ENCODE measurements at places on chromosomes 16 and 17.

DNA sequence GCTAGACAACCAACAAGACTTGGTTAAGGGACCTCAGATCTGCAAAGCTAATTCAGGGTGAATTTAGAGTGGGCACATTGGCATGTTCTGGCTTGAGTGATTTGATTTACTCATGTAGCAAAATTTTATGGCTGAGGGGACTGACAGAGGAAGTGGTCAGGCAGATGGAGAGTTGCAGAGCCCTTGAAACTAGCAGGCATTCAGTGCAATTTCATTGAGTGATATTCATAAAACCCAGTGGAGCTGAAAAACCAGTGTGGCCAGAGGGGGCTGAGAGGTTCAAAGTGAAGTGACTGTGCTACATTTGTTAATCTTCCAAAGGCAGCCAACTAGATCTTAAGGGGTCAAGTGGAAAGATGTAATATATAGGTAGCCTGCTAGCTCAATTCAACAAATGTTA lies 2.2 kb upstream of the TMEM94 start:
- DNase-seq = no peak

- DNase-seq = no peak
These were observed 35.2 kb downstream of the USP22 start for GRCh38 chr17:21007646-21008045.

- DNase-seq = no peak
These were observed 1096.1 kb upstream of the EEF2KMT start for GRCh38 chr16:6193718-6194117.

GRCh38 chr16:2716948-2717347 lies 3.1 kb downstream of the PRSS27 start:
- DNase-seq = no peak

- no peak for DNase-seq
These were observed 9.6 kb upstream of the MTSS2 start for GRCh38 chr16:70695331-70696070.

- DNase-seq = peak; percentile 23
These were observed 102.2 kb downstream of the RAB11FIP4 start for GRCh38 chr17:31493656-31494155.

DNA sequence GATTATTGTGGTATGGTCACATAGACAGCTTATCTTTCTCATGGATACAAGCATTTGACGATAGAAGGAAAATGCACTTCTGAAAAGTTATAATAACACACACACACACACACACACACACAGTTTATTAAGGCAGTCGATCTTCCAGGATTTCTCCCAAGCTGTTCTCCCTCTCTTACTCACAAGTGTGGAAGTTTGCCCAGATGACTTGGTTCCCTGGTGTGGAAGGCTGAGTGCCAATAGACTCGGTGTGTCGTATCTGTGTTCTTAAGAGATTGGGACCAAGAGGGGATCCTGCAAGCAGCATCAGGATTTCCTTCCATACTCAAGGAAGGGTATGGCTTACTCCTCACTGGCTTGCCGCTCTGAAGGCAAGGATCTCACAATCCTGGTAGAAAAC lies 279.6 kb downstream of the HS3ST3B1 start:
- no peak for DNase-seq

- DNase-seq = no peak
These were observed 12.6 kb upstream of the SRRM2 start for GRCh38 chr16:2739625-2740430.

DNA sequence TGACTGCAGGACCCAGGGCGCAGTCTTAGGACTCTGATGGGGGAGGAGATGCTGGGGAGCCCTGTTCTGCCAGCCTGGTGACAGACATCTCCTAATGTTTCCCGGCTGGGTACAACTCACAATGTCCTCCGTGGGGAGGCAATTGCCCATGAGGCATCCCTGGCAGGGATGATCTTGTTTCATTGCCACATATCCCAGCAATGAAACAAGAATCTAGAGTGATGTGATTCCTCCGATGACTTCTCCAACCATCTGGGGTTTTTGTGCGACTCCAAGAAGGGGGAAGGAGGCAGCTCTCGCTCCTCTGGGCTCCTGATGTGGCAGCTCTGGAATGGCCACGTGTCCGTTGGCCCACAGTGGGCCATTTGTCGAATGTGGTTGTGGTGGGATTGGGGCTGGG lies 255.8 kb downstream of the SEC14L1 start:
- no peak for DNase-seq

GRCh38 chr17:18246880-18247612 lies 11.5 kb downstream of the FLII start:
- DNase-seq = no peak

DNA sequence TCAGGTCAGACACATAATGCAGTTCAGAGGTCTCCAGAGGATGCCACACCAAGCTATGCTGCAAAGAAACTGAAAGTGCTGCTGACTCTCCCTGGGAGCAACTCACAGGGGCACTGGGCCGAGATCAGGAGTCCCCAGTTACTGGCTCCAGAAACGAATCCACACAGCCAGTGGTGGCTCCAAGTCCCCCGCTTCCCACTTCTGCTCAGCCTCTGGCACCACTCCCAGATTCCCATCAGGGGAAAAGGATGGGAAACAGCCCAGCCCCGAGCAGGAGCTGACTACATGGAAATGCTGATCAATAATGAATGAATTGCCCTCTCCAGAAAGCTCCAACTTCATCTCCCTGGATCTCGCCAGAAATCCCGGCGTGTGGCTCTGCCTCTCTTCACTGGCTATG lies 62.3 kb upstream of the CDH5 start:
- peak; percentile 63 for DNase-seq

DNA sequence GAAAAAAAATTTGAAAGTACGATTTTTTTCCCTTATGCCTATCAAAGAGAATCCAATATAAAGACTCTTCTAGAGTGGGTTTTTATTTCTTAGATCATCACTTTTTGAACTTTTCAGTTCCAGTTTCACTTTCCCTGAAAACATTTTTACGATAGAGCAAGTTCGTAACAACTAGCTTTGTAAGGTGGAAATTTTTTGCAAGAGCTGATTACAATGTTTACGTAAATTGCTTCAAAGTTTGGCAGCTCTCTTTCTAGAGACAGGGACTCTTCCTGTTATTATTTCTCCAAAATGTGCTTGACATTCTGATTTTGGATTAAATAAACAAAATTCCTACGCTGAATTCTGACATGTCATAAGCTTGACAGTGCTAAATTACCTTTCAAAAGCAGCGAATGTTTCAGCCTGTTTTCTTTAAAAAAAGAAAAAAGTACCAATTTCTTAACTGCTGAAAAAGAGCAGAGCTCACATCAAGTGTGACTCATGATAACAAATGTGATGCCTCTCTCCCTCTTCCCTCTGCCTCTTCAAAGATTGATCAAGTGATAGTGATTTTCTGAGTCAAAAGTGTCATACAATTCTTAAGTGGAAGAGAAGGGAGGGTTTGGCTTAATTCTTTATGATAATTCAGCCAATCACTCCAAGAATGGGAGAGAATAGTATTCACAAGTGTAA lies 175.2 kb downstream of the KCNJ2 start:
- no peak for DNase-seq

GRCh38 chr17:3735515-3735914 lies 11.8 kb downstream of the HASPIN start:
- DNase-seq = no peak

GRCh38 chr17:39400547-39401411 lies 647 bp downstream of the FBXL20 start:
- DNase-seq = peak; percentile 44

DNA sequence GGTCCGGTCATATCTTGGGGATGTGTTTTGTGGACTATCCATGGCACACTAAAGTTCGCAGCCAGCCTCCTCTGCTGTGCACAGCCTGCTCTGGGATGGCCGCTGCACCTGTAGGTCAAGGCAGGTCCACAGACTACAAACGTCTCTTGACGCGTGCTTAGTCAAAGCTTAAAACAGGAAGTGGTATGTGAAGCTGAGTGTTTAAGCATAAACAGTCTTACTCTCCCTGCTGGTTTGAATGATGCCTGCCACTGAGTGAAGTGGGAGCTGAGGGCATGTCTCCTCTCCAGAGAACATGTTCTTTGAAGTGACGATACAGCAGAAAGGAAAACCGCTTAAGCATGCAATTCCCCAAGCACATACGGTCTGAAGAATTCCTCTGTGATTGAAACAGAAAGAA lies 365.6 kb downstream of the SLC39A11 start:
- no peak for DNase-seq

GRCh38 chr17:41392278-41392677 lies 5.1 kb downstream of the KRT31 start:
- no peak for DNase-seq

GRCh38 chr17:57021226-57021940 lies 43.5 kb downstream of the SCPEP1 start:
- DNase-seq = no peak
